ENCODE measurements at places on chromosomes 1 and 21.
A peak's percentile ranks its signal among the peaks of the same experiment; 100 is the strongest.

DNA sequence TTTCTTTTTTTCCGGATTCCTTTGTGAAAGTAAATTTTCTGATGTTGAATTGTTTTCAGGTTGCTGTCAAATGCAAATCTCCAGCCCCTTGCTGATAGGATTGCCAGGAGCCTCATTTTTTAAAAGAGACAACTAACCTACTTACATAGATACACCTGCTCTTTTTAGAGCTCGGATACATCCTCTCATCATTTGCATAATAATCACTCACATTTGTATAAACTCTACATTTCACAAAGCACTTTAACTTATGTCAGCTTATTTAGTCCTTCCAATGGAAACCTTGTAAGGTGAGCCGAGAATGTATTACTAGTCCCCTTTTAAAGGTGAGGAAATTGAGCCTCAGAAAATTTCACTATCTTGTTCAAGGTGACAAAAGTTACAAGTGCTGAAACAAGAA, 84.8 kb downstream of the KCTD3 start:
- no peak for DNase-seq

GRCh38 chr1:59156526-59157199, 140.2 kb upstream of the FGGY start:
- no peak for DNase-seq

DNA sequence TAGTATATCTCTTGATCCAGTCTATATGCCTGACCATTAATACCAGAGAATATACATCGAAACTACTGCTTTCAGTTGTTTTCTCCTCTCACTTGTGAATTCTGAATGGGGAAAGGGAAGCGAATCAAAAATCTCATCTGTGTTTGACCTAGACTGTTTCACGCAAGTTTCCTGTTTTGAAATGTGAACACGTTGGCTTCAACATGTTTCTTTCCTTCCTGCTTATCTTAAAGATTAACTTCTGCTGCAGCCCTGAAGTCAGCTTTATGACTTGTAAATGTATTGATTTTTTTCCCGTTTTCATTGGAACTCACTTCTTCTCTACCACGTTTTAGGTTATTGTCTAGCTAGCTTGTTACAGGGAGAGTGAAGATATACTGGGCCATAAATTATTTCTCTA, 49.9 kb downstream of the SNX27 start:
- DNase-seq = no peak

- no peak for DNase-seq
These were observed 36.7 kb upstream of the DMBX1 start for GRCh38 chr1:46452931-46453325.

DNA sequence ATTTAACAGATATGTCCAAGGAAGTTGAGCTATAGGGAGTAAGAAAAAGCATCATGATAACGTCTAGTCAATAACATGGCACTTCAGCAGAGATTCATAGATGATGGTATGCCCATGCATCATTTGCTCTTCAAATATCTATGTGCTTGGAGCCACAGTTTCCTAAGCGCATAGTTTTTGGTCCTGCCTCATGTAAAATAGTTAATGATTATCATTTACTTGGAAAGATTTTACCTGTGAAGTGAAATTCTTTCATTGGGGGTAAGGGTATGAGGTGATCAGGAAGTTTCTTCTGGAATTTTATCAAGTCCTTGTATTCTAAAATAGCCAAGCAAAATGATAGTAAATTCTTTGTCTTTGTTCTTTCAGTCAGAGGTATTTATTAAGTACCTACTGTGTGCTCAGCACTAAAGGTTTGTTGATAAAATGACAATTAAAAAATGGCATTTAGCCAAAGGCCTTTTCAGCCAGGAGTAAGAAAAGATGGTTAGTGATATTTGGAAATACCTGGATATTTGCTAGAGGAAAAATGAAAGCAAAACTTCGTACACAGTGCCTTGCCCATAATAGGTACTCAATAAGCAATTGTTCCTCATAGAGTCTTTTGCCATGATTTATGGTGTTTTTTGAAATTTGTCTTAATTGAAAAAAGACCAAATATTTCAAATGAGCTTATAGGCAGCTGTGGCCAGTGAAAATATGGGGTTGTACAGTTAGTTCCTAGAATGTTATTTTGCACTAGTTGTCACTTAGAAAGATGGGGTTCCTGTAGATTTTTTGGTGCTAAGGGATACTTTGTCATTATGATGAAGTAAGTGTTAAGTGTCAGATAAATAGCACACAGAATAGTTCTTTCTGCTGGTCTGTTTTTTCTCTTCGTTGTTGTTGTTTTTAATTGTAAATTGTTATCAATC, 13.1 kb downstream of the PDIK1L start:
- DNase-seq = no peak

DNA sequence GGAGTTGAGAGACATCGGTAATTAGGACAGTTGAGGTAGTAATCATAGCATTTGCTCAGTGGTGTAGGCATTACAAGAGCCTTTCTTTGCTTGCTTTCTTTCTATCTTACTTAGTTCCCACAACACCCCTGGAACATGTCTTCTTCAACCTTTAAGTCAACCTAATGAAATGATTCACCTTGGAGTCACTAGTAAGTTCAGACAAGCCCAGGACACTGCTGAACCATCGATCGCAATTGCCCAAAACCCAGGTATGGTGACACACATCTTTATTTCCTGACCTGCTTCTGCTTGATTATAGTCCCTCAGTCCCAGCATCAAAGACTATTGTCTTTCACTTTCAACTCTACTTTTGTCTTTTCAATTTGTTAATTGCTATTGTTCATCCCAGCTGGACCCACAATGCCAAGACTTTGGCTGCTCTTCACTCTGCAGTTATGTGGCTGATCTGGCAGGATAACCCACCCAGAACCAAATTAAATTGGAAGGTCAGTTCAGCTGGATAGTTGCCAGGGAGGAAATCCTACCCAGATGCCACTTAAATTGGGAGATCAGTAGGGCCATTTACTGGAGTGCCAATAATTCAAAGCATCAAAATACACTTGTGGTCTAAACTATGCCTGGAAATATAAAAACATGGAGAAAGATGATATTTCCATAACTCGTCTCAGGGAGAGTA, 272.9 kb downstream of the RWDD3 start:
- DNase-seq = no peak

GRCh38 chr21:39483917-39484316, 32.1 kb downstream of the SH3BGR start:
- no peak for DNase-seq

GRCh38 chr21:43273708-43274021, 104.9 kb downstream of the CRYAA start:
- DNase-seq = no peak

- DNase-seq = no peak
These were observed 37.7 kb downstream of the IGFN1 start for GRCh38 chr1:201228011-201228983.

DNA sequence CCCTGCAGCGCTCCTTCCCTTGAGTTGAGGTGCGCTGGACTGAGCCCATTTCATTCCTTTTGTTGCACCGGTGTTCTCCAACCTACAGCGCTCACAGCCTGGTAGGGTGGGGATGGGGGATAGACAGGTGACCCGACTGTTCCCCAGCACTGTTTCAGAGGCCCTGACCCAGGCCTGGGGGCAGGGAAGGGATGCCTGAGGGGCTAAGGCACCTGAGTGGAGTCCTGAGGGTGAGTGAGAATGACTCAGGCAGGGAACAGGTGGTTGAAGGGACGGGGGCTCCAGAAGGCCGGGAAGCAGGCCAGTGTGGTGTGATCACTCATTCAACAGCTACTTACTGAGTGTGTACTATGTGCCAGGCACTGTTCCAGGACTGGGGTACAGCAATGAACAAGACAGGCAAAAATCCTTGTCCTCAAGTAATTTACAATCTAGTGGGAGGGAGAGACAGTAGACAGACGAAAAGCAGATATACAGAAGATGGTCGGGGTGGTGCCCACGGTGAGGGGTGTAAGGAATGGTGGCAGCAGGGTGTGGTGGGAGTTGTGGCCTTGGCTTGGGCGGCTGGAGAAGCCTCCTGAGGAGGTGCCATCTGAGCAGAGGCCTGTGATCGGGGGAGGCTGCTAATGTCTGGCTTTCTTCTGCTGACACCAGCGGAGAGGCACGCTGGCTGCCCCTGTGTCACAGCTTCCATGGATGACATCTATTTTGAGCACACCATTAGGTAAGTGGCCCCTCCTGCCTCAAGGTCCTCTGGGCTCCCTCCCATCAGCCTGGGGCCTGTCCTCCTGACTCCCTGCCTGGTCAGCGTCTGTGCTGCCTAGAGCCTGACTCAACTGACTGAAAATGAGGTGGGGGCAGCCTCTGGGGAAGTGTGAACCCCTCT, 37.4 kb downstream of the ACOT11 start:
- DNase-seq = no peak

DNA sequence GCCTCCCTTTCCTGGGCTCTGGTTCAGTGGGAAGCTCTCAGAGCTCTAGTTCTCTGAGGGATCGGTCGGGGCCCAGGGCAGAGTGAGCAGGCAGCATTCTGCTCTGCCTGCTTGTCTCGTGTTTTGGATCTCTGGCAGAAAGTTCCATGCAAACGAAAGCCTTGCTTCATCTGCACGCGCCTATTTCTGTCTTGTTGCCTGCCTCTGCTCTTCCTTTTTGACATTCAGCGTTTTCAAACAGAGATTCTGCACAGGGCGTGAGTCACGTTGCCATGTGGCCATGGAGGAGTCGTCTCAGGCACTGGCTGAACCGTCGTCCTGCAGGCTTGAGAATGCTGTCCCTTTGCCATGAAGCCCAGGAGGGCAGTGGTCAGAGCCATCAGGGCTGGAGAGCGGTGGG, 20.3 kb downstream of the AJAP1 start:
- DNase-seq = no peak

GRCh38 chr21:39911286-39912199, 44.3 kb downstream of the PCP4 start:
- peak; percentile 44 for DNase-seq

- DNase-seq = peak; percentile 33
These were observed 9.6 kb upstream of the GPR37L1 start for GRCh38 chr1:202112859-202113689.

DNA sequence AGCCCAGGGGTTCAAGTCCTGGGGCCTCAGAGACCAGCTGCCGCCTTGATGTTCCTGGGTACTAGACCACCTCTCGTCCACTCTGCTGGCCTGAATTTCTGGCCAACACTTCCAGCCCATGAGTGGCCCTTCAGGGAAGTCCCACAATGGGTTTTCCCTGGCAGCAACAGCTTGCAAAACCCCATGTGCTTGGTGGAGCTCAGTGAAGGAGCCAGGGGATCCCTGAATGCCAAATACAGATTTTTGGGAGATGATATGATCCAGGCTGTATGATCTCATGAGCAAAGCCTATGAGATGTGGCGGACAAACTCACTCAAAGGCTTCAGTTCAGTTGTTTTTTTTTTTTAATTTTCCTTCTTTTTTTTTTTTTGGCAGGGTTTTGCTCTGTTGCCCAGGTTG, 9.6 kb upstream of the RASSF5 start:
- no peak for DNase-seq

- DNase-seq = no peak
These were observed 47.8 kb downstream of the CHML start for GRCh38 chr1:241592273-241592958.

GRCh38 chr1:51506537-51506936, 12.5 kb downstream of the EPS15 start:
- no peak for DNase-seq

DNA sequence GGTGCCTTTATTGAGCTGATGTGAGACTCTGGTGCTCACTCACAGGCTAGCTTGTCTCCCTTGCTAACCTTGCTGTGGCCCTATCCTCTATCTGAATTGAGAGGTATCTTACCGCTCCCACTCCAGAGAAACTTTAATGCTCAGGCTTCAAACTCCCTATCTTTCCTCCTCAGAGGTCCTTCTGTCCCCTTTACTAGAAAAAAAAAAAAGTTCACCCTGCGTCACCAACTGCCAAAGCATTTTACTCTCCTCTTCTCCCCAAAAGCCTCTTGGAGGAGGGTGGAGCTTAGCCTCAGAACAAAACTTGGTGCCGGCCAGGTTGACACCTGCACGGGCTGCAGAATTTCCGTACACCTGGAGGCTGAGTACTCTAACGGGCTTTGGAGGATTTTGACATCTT, 55.1 kb downstream of the ATP2B4 start:
- no peak for DNase-seq

DNA sequence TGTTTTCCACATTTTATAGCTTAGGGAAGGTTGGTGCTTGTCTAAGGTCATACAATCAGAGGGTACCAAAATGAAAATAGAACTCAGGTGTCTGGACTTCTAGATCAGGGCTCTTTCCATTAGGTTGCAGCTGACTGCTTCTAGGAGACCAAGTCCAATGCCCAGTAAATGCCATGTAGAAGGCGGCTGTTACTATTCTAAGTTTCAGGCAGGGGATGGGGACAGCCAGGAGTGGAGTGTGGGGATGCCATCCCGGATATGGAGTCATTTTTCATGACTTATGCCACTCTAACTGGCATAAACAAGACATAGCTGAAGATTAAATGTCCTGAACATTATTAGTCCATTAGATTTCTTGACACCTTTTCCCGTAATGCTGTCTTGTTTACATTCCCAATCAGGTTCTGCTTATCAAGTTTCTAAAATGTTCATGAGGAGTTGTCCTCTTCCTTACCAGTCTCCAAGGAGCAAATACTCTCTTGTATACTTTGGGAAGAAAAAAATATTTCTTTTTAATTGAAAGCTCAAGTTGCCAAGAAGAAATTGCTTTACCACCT, 31.5 kb downstream of the XCL1 start:
- DNase-seq = no peak

GRCh38 chr21:42120101-42120902, 49.2 kb downstream of the UMODL1 start:
- peak; percentile 75 for DNase-seq

DNA sequence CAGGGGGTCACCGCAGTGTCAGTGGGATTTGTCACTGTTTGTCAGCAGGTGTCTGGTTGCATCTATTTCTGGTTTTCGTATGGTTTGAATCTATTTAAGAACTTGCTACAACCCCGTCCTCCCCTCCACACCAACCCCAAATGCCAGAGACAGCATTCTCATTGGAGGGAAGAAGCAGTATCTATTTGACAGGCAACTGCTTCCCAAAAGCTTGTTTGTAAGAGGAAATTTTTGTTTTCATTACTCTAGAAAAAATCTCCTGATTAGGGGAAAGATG, 54.4 kb downstream of the NR5A2 start:
- no peak for DNase-seq

GRCh38 chr1:180227861-180228647, 2.0 kb upstream of the LHX4 start:
- no peak for DNase-seq

- DNase-seq = no peak
These were observed 42.8 kb upstream of the LRIF1 start for GRCh38 chr1:111006556-111006955.

- DNase-seq = no peak
These were observed 48.4 kb downstream of the COLGALT2 start for GRCh38 chr1:183989078-183989577.

DNA sequence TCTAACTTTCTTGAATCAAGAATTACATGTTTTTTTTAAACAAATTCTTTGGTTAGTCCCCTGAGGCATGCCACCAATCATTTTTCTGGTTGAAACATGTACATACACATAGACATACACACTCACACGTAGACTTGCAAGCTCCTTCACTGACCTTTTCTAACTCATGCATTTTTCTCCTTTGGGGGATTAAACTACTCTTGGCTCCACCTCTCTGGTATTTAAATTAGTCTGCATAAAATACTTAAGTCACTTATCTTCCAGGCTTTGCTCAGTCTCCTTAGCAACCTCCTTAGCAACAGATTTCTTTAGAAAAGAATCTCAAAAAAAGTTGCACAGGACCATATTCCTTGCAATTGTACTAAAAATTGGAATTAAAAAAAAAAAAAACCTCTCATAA, 440.9 kb upstream of the LRRC7 start:
- no peak for DNase-seq

GRCh38 chr1:245730801-245731200, 576.0 kb downstream of the KIF26B start:
- DNase-seq = no peak

All from DMS79 treated with DMSO at 0.1 percent for 48 hours (cell line).